CD4-positive, alpha-beta T cell treated with Interleukin-2 at 100 ng/mL for 4 hours (primary cell): ENCODE measurements at places on chromosomes 5 and 9.

GRCh38 chr9:77794985-77795384 lies 146.9 kb upstream of the GNA14 start:
- no peak for DNase-seq

GRCh38 chr5:132012371-132013005 lies 1.0 kb upstream of the ACSL6 start:
- DNase-seq: no peak

DNA sequence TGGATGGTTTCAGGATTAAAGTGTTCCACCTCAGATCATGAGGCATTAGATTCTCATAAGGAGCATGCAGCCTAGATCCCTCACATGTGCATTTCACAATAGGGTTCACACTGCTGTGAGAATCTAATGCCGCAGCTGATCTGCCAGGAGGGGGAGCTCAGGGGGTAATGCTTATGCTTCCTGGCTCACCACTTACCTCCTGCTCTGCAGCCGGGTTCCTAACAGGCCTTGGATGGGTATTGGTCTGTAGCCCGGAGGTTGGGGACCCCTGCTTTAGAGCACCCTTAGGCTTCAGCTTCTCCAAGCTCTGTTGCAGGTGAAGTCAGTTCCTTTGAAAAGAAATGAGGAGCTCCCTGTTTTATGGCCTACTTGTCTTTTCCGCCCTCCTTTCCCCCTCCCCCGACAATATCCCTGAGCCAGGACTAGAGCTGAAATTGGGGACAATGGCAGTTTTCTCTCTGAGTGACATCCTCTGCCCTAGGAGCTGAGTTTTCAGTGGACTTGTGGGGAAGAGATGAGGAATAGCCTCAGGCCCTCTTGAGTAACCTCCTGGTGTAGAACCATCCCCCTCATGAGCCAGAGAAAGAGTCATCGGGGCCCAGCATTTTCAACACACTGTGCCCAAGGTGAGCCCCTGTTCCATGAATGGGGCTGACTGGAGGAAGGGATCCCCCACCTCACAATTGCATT lies 16.2 kb upstream of the MAT2B start:
- DNase-seq: no peak

DNA sequence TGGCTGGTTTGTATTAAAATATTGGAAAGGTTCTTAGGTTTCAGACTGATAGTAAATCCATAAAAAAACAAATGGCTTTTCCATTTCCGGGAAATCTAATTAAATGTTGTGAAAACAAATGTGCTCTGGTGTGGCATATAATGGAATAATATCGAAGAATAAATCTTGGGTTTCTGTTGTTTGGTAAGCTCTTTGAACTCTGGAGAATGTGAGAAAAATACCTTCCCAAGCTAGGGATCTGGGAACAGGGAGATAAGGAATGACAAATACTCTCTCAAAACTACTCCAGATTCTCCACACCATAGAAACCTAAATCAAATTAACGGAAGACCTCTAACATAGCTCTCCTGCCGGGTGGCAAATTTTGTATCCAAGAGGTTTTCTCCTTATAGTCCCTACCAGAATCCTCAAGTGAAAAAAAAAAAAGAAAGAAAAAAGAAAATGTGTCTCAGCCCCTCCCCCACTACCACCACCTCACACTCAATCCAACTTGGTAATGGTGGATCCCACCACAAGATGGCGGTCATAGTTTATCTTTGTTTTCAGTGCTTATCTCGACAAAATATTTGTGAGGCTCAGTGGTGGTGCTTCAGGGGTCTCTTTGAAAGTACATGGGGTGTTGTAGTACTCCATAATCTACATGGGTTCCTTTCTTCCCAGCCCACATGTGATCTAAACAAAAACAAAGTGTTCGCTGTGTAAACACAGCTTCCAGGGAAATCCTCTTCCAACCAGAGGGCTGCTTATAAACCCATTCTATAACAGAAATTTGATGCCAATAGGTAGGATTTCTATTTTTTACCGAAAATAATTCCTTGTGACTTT lies 54.5 kb upstream of the FST start:
- DNase-seq: no peak

DNA sequence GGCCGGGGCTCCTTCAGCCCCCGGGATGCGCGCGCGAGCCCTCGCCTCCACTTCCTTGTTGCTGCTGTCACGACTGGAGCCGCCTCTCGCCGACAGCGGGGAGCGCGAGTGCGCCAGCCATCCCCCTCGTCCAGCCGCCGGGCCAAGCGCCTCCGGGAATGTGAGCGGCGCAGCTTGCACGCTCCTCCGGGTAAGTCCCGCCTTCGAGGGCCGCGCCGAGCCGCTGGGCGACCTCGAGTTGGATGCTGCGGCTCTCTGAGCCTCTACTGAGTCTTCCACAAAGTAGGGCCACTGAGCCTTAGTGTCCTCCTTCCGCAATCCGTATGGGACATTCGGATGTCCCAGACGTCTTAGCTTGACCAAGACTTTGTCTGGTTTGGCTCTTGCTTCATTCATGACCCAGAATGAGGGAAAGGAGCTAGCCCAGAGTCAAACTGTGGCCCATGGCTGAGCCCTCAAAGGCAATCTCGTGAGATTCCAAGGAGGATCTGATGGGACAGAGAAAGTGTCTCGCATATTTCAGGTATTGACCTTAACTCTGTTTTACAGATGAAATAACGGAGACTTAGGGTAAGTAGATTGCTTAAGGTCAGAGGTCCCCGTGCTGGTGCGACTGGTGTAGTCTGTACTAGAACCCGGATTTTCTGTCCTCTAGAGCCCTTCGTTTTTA lies 586 bp downstream of the HMGXB3 start:
- peak; percentile 19 for DNase-seq

- DNase-seq: peak; percentile 10
These were observed 191.5 kb downstream of the ROR2 start for GRCh38 chr9:91758491-91758981.

- DNase-seq: no peak
These were observed 132.7 kb upstream of the LPCAT1 start for GRCh38 chr5:1656271-1656975.

GRCh38 chr5:73008831-73009230 lies 53.0 kb downstream of the FCHO2 start:
- DNase-seq: no peak

DNA sequence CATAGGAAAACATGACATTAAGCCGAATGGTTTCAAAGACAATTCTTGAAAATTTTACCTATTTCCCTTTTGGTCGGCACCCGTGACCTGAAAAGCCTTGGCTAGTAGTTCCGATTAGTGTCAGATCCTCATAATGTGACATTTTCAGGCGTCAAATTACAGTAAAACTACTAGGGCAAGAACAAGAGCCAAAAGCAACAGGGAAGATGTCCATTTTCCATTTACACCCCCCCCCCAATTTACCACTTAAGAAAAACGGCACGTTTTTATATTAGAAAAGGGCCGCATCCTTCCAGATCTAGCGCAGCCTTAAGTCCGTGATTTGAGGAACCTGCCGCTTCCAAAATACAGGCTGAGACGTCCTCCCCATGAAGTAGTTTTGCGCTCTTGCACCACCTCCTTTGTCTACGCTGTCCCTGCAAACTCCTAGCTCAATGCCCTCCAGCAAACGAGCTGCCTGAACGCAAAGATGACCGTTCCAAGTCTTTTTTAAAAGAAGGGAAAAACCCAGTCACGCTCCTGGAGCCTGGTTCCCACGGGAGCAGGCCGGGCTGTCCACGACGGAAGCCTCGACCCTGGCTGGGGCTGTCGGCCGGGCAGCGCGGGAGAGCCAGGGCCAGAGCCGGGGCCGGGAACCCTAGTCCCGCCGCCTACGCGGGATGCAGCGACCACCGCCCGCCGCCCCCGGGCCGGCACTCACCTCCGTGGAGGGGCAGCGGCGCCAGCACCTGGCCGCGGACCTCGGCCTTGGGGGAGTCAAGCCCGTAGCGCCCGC lies 616 bp downstream of the RNF130 start:
- no peak for DNase-seq

DNA sequence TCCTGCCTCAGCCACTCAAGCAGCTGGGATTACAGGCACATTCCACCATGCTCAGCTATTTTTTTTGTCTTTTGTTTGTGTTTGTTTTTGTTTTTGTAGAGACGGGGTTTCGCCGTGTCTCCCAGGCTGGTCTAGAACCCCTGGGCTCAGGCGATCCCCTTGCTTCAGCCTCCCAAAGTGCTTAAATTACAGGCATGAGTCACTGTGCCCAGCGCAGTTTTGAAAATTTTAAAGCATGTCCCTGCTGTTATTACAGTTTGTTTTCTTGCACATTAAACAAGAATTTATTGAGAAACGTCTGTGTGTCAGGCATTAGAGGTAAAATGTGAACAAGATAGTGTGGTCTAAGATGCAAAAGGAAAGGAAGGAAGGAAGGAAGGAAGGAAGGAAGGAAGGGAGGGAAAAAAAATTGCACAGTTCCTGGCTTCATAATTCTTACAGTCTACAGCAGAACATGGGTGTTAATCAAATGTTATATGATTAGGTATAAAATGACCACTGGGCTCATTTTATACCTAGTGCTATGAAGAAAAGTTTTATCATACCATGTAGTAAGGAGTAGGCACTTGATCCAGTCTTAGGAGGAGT lies 205.4 kb downstream of the SNX18 start:
- DNase-seq: no peak

DNA sequence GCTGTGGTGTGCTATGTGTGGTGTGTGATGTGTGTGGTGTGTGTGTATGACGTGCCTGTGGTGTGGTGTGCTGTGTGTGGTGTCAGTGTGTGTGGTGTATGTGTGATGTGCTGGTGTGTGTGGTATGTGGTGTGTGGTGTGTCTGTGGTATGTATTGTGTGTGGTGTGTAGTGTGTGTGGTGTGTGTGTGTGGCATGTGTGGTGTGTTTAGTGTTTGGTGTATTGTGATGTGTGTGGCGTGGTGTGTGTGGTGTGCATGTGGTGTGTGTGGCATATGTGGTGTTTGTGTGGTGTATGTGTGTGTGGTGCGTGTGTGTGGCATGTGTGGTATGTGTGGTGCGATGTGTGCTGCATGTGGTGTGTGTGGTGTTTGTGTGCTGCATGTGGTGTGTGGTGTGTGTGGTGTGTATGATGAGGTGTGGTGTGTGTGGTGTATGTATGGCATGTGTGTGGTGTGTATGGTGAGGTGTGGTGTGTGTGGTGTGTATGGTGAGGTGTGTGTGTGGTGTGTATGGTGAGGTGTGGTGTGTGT lies 18.3 kb upstream of the RNU6ATAC start:
- peak; percentile 16 for DNase-seq

GRCh38 chr5:80165452-80165851 lies 90.4 kb downstream of the SERINC5 start:
- no peak for DNase-seq

- DNase-seq: no peak
These were observed 90.7 kb downstream of the CACNA1B start for GRCh38 chr9:137968235-137968634.

DNA sequence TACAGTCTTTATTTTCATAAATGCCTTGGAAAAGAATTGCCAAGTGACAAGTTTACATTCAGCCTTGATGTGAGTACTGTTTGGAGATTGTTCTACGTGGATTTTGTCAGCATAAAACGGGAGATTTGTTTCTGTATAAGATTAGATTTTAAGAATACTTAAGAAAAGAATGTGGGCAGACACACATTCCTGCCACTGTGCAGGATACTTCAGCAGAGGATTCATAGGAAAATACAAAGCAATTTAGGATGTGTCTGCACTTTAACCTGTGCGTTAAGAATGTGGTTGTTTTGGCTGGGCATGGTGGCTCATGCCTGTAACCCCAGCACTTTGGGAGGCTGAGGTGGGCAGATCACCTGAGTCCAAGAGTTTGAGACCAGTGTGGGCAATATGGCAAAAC lies 37.2 kb downstream of the GPR107 start:
- DNase-seq: no peak

- no peak for DNase-seq
These were observed 1.3 kb upstream of the NFIB start for GRCh38 chr9:14314929-14315874.

GRCh38 chr9:98724810-98725530 lies 16.2 kb upstream of the GABBR2 start:
- no peak for DNase-seq
